Foreskin fibroblast (primary cell): ENCODE measurements at places on chromosomes 2 and 18.

GRCh38 chr2:47069628-47070154, 85.4 kb downstream of the STPG4 start:
- DNase-seq, result peak; percentile 78

DNA sequence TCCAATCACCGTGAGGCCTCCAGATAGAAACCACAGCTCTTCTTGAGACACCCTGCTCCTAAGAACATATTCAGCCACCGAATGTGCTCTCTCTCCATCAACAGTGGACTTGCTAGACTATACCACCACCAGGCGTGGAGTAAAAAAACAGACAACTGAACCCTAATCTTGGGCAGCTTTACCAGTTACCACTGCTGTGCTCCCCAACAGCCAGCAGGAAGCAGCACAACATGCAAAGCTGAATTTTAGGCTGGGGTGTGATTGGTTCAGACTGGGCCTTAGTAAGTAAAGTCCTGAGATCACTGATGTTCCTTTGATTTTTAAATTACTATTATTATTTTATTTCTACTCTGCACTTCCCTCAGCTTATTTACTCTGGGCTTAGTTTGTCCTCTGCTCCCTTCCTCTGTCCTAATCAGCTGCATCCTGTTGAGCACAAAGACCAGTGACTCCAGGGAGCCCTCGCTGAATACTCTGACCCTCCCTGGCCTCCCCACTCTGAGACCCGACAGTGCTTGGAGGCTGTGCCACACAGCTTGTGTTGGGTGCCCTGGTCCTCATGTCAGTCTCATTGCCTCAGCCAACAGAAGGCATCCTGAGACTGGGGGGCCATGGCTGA, 21.9 kb downstream of the MRPL35 start:
- peak; percentile 76 for DNase-seq

GRCh38 chr2:162172802-162173370, 20.8 kb upstream of the GCG start:
- no peak for DNase-seq

DNA sequence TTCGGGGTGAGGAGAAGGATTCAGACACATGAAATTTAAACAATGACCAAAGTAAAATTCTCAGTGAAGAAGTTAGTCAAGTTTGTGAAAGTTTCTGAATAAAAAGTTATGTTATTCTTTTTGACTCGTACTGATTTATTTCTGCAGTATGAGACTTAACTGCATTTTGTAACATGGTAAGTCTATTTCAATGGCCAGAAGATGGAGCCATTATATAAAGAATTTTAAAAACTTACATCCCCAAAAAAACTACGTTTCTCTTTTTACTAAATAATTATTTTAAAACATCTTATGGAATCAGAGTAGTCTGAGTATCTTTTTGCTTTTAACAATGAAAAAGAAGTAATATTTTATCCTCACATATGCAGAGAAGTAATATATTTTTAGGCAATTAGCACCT, 51.4 kb upstream of the SCN1A start:
- peak; percentile 38 for DNase-seq

DNA sequence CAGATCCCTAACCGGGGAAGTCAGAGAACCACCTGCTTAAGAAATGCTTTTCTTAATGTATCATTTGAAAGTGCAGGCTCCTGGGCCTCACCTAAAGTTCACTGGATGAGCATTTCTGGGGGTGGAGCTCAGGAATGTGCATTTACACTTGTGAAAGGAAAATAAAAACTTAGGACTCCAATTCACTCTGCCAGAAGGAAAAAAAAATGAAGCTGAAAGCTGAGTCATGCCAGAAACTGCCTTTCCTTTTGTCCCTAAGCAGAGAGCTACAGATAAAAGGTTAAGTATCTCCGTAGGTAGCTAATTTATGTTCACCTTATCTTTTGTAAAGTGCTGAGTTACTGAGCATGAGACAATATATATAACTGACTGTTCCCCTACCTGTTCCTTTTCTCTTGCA, 229.5 kb upstream of the MEX3C start:
- DNase-seq, result no peak

GRCh38 chr2:241064008-241064801, 37.9 kb downstream of the MTERF4 start:
- DNase-seq, result peak; percentile 44

- no peak for DNase-seq
Observed at GRCh38 chr2:115400940-115401339, 958.5 kb downstream of the DPP10 start.

DNA sequence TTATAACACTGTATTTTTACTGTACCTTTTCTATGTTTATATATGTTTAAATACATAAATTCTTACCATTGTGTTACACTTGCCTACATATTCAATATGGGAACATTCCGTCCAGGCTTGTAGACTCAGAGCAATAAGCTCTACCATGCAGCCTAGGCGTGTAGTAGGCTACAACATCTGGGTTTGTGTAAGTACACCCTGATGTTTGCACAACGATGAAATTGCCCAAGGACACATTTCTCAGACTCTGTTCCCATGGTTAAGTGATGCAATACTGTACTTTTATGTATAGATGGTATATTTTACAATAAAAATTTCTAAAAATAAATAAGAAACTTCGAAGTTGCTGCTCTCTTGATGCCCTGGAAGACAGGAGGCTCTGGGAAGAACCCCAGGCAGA, 38.4 kb downstream of the YPEL5 start:
- peak; percentile 80 for DNase-seq

DNA sequence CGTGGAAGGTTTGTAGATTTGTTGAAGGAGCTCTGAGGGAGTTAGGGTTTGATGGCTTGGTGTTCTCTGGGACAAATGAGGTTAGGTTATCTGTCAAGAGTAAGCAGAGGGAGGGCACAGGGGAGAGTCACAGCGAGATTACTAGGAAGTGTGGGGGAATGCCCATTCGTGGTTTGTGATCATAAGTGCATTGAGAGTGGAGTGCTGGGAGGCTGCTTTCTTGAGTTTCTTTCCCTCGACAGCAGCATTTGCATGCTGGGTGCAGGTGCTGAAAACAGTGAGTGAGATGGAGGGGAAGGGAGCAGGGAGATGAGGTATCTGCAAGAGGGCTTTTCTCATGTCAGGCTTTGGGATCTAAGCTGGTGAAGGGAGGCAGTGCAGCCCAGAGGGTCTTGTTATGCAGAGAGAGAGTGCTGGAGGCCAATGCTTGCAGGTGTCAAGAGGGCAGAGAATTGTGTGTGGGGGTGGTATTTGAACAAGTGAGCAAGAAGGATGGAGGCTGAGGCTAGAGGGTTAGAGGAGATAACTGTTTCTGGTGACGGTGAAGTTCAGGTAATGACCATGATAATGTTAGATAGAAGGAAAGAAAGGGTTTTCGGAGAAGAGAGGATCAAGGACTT, 8.8 kb downstream of the RALB start:
- no peak for DNase-seq

DNA sequence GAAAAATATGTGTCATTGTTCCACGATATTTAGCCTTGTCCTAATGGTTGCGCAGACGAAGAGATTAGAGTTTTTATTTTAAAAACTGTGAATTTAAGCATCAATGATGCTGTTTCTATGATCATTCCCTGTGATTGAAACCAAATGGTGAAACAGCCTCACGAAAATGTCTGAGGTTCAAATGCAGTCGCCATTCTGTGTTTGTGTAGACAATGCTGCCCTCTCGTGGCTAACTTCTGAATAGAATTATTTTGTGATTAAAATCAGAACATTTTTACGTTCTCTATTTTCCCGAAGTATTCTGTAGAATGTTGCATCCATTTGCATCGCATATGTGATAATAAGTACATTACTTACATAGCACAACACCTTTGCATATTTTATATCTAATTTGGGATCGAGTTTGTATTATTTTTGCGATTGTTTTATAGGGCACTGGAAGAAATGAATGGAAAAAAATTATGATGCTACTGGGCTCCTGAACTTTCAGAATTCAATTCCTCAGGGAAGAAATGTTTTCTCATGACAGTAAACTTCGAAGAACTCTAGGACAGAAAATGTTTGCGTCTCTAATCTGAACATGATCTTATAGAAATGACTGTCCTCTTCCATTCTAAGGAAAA, 54.8 kb upstream of the CREB1 start:
- DNase-seq, result peak; percentile 51

DNA sequence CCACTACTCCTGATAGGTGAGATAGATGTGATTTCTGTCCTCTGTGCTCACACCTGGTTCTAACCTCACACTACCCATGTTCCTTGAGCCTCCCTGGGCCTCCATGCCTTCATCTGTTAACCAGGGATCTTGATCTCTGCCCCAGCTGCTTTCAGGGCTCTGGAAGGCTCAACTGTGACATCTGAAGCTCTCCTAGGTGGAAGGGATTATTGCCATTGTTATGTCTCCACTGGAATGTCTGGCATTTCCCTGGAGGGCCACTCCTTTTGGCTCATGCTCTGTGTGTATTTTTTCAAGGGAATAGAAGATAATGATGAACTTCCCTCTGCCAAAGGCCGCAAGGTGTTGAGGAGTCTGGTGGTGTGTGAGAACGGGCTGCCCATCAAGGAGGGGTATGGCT, 41.2 kb downstream of the PCARE start:
- no peak for DNase-seq

- DNase-seq, result peak; percentile 41
Observed at GRCh38 chr2:217732992-217733391, 269.8 kb downstream of the TNS1 start.

- DNase-seq, result no peak
Observed at GRCh38 chr2:85002534-85002933, 31.6 kb downstream of the KCMF1 start.

DNA sequence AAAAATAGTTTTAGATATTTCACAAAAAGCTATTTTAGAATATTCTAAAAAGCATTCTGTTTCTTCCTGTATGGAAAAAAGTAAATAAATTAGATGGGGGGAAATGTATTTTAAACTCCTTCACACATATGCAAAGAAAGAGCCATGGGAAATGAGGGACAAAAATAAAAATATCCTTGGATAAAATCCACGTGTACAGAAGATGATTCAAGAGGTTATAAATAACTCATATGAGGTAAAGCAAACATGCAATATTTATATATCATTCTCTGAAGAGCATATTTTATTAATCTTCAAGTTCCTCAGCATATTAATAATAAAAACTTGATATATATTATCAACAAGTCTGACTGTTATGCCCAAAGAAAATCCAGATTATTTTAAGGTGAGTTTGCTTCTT, 8.8 kb upstream of the GFPT1 start:
- DNase-seq, result no peak

- DNase-seq, result peak; percentile 14
Observed at GRCh38 chr2:15313657-15314056, 247.5 kb downstream of the NBAS start.

DNA sequence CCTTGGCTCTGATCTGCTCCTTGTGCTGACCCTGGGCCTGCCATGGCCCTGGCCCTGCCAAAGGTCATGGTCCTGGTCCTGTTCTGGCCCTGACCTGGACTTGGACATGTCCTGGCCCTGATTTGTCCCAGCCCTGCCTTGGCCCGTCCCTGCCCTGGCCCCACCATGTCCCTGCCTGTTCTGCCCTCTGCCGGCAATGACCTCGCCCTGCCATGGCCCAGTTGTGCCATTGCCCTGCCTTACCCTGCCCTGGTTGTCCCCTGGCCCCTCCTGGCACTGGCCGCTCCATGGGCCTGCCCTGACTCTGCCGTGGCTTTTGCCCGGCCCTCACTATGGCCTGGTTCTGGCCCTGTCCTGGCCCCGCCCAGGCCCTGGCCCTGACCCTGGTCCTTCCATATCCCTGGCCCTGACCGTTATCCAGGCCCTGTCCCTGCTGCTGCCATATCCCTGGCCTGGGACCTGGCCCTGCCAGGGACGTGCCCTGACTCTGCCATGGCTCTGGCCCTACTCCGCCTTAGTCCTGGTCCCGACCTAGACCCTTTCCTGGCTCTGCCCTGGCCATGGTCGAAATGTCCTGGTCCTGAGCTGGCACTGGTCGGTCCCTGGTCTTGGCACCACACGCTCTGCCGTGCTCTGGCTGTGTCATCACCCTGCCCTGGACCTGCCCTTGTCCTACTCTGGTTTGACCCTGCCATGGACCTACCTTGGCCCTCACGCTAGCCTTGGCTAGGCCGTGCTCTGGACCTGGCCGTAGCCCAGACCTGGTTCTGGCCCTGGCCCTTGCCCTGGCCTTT, 6.8 kb upstream of the ANKRD62 start:
- no peak for DNase-seq

- no peak for DNase-seq
Observed at GRCh38 chr2:152716805-152717227, 445 bp downstream of the PRPF40A start.

DNA sequence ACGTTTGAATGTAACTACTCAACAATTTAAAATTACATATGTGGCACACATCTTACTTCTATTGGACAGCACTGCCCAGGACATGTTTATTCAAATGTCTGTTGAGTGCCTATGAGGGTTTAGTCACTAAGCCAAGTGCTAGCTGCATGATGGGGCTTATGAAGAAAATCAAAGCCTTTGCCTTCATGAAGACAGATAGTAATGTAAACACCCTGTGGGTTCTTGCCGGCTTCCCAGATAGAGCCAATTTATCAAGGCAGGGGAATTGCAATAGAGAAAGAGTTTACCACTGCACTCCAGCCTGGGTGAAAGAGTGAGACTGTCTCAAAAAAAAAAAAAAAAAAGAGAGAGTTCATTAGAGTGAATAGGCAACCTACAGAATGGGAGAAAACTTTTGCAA, 43.7 kb upstream of the NEB start:
- no peak for DNase-seq

GRCh38 chr2:134258684-134259388, 5.0 kb downstream of the MGAT5 start:
- DNase-seq, result no peak

GRCh38 chr18:54843314-54843713, 15.0 kb downstream of the RAB27B start:
- DNase-seq, result peak; percentile 18

GRCh38 chr2:54597153-54597848, 126.2 kb upstream of the EML6 start:
- DNase-seq, result no peak

DNA sequence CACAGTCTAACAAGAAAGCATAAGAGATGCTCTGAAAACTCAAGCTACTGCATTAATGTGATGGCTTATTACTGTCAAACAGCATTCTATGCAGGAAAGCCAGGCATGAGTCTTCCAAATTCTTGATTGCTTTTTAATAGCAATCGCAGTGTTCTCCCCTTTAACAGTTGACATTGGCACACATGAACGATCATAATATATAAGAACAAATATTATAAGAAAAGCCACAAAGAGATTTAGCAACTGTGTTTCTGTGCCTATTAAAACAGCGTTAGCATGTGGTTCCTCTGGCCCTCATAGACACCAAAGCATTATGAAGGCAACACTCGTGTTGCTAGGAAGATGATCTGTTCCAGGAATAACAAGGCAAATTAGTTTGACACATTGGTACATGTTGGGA, 245.0 kb downstream of the ACKR3 start:
- DNase-seq, result no peak

DNA sequence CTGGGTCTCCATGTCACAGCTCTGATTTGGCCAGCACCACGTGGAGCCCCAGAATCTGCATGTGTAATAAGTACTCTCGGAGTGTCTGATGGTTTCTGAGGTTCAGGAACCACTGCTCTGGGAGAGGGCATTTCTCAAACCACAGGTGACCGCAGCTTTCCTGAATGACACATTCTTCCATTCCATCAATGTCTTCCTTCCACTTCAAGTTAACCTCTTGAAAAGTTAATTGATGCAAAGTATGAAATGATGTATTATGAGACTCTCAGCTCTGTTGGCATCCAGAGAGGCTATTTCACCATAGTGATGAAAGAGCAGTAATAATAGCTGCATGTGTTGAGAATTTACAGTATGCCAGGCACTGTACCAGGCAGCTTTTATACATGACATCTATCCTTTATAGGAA, 61.3 kb upstream of the CRIM1 start:
- no peak for DNase-seq
